Renal pelvis (tissue), 12 donors: ENCODE measurements at places on chromosomes 11 and 22. TPM values are rescaled to one million over a fixed set of nuclear protein-coding genes. Genes with fewer than 3 reads are reported as not detected.

GRCh38 chr11:94800414-94800813 is 32.3 kb downstream of the AMOTL1 start:
- DNase-seq: no peak

DNA sequence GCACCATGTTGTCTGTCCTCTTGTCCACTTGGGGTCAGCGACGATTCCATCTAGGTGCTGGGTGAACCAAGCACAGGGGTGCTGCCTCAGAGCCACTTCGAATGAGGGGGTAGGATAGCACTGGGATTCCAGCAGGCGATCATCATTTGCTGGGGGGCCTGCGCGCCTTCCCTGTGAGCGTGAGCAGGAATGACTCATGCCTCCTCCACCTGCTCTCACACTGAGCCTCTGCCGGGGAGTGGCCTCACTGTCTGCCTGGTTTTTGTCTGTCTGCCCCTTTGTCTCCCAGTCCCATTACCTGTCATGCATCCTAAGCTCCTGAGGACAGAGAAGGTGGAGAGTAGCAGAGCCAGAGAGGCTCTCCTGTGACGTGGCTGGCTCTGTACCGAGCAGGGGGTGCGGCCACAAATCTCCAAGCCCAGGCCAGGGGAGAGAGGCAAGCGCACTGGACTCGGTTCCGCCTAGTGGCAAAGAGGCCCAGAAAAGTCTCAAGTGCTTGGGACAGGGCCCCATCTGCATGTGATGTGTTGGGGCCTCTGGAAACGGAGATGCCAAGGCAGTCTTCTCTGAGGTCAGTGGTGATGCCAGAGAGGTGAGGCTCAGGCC is 30.8 kb downstream of the RSPH14 start:
- DNase-seq: no peak

- no peak for DNase-seq
Observed at GRCh38 chr22:47219789-47220188, 457.3 kb downstream of the TBC1D22A start.

- DNase-seq: no peak
Observed at GRCh38 chr11:122670131-122670530, 14.6 kb downstream of the UBASH3B start.

GRCh38 chr11:17827006-17827405 is 92.4 kb downstream of the KCNC1 start:
- no peak for DNase-seq

GRCh38 chr11:58526721-58527120 is 18.8 kb upstream of the OR5B21 start:
- no peak for DNase-seq

GRCh38 chr11:74522776-74523175 is 29.3 kb upstream of the LIPT2 start:
- DNase-seq: no peak

GRCh38 chr11:132620423-132620822 is 911.9 kb downstream of the OPCML start:
- DNase-seq: no peak

DNA sequence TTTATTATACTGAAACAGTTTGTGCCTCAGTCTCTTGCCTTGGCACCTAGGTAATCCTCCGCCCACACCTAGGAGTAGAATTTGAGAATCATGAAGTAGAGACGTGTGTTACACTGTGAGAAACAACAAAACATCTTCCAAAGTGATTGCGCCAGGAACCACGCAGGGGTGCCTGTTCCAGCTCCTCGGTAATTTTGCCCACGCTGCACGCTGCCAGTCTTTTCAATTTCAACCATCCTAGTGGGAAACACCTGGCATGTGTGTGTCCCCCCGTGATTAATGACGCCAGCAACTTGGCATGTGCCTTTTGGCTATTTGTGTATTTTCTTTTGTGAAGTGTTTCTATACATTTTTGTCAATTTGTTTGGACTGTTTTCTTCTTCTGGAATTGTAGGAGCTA is 919.1 kb downstream of the BRD1 start:
- no peak for DNase-seq

- no peak for DNase-seq
Observed at GRCh38 chr11:119854521-119854920, 125.5 kb upstream of the NECTIN1 start.

- no peak for DNase-seq
Observed at GRCh38 chr22:16783930-16784354, 41.3 kb downstream of the XKR3 start.

DNA sequence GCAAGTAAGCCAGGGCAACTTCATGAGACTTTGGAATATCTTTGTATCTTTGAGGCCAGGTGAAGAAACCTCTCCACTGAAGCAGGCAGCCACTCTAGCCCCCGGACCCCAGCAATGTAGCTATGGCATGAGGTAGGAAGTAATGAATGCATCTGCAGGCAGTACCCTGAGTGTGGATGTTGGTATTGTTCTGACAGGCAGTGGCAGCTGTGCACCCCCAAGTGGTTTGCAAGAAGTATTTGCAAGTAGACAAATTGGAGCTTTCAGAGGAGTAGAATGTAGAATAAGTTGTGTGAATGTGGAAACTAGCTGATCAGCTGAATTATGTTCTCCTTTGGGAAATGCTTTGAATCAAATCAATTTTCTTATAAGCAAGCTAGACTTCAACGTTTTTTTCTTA is 194.4 kb upstream of the PGR start:
- no peak for DNase-seq

DNA sequence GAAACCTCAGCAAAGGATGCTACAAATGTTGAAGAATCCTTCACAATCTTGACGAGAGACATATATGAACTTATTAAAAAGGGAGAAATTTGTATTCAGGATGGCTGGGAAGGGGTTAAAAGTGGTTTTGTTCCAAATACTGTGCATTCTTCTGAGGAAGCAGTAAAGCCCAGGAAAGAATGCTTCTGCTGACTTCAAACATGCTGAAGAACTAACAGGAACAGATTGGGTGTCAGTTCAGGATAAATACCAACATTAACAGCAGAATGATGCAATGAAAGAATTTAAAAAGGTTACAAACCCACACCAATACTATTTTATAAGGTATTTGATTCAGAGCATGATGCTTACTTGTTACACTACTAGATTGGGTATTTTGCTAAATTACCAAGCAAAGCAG is 33.9 kb downstream of the RAB39A start:
- DNase-seq: no peak

- no peak for DNase-seq
Observed at GRCh38 chr22:19998991-19999820, 17.4 kb downstream of the ARVCF start.

GRCh38 chr22:48464246-48464645 is 1363.4 kb downstream of the BRD1 start:
- DNase-seq: no peak

- DNase-seq: no peak
Observed at GRCh38 chr22:49483946-49484345, 343.7 kb downstream of the BRD1 start.

GRCh38 chr11:74330075-74330858 is 18.8 kb upstream of the P4HA3 start:
- no peak for DNase-seq

- DNase-seq: no peak
Observed at GRCh38 chr22:47174671-47175112, 412.2 kb downstream of the TBC1D22A start.

DNA sequence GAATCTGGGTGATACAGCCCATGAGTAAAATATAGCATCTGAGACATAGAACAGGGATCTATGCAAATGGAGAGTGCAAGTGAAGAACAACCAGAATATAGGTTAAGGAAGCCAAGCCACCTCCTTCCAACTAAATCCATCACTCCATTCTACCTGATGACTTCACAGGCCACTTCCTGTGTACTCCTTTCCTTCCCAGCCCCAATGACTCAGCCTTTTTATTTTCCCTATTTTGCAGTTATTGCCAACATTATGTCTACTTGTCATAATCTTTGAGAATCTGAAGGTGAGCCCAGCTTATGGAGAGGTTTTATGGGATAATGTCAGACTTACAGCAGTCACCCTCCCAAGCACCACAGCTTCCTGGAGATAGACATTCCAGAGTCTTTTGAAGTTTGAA is 1.4 kb upstream of the OR52M1 start:
- no peak for DNase-seq

DNA sequence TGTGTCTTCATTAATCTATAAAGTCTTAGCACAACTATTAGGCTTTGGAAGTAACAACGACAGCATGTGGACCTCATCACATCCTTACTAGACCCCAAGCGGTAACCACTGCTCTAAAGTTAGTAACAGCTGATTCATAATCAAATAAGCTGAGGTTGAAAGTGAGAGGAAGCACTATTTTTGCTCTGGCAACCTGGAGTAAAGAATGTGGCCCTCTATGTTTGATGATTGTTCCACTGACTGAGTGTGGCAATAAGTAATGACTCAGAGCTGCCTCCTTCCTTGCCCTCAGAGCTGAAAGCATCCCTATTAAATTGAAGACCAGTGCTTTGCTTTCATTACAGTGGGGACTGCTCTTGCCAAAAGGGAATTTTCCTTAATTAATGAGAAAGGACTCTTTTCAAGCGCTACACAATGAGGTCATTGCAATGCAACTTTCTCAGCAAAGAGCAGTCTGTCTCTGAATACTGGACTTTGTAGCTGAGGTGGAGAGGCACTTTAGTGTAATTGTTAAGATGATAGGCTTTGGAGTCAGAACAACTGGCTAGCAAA is 906.1 kb upstream of the RAG2 start:
- no peak for DNase-seq

DNA sequence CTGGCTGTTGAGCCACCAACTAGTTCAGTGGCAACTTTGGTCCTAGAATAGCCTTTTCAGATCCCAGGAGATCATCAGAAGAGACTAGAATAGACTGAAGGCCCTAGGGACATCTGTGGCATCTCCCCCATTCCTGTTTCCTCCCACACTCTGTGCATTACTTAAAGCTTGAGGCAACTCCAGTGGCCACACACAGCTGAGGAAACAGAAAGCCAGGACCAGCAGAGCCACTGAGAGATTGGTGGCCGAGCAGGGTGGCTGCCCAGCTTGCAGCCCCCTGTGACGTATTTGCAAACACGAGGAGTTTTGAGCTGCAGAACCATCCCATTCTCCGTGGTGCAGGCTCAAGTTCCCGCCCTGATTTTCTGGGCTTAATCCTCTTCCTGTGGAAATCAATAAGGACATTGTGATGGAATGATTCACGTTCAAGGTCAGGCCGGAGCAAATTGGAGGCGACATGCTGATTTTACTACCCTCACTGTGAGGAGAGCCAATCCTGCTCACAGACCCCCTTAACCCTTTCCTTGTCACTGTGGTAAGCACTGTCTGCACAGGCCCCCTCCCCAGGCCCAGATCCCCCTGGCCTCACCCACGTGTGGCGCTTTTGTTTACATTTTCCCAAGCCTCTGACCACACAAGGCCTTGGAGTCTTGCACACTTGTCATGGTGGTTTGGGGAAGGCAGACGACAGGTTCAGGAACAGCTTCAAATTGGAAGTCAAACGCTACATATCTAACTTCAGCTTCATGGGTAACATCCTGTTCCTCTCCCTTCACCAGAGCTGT is 69.1 kb upstream of the MYOD1 start:
- DNase-seq: peak; percentile 0

DNA sequence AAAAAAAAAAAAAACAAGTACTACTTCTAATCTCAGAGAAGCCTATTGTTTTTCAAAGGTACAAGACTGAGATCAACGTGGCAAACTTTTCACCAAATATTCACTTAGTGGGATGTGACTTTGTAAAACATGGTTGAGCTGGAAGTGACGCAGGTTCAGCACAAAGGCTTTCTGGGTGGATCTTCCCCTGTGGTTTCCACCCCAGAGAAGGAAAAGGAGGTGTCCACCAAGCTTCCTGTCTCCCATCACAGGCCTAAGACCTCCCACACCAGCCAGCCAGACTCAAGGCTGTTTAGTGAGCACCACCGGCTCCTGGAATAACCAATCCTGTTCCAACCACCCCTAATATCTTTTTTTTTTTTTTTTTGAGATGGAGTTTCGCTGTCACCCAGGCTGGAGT is 5.7 kb downstream of the TMEM184B start:
- no peak for DNase-seq

DNA sequence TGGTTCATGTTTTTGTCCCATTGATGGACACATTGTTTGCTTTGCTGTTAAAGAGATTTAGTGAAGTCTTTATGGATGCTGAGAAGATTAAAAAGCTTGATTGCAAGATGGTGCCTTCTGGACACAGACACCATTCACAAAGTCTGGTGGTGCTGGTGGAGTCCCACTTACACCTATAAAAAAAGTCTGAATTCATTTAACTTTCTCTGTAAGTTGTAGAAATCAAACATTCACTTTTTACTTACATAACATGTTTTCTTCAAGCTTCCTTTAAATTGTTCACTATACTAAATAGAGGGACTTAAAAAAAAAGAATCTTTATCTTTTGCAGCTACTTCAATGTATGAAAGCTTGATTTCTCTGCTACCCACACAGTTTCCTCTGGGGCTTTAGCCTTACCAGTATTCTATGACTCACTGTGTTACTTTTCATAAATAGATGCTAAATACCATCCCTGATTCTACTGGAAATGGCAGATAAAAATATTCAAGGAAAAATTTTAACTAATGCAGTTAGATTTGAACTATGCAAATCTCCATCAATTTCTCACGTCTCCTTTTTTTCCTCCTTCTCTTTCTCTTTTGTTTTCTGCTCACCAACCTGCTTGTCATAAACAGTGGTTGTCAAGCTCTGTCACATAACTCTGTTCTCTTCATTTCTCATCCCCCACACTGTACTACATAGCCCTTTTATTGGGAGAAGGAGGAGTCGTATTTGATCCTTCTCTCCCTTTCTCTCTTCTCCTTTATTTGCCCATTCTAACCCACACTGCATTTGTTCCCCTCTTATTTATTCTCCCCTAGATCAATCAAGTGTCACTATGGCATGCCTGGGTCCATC is 89.7 kb downstream of the FAM76B start:
- no peak for DNase-seq

GRCh38 chr11:1088927-1089737 is 14.5 kb downstream of the MUC2 start:
- no peak for DNase-seq

GRCh38 chr11:102453302-102453695 is 734 bp upstream of the TMEM123 start:
- no peak for DNase-seq

The CRYBA4 gene
- polyA plus RNA-seq: not detected

The MYRF gene
- polyA plus RNA-seq: 23.7 TPM

The PKDREJ gene
- polyA plus RNA-seq: 0.33 TPM

The PLAAT5 gene
- 0.26 TPM for polyA plus RNA-seq

The CCDC73 gene
- polyA plus RNA-seq: 0.23 TPM

The PIH1D2 gene
- polyA plus RNA-seq: 7.9 TPM

The PGA5 gene
- polyA plus RNA-seq: 0.92 TPM
